ENCODE measurements at places on chromosomes 16 and 17.

GRCh38 chr16:12162151-12162985 is 185.8 kb downstream of the SNX29 start:
- no peaks in the 10 kb centered on the region for H3K27me3 ChIP-seq
- no peaks in the 10 kb centered on the region for H3K4me1 ChIP-seq
- H3K4me3 ChIP-seq: no peak overlapping the region
- H3K36me3 ChIP-seq: no peaks in the 10 kb centered on the region

DNA sequence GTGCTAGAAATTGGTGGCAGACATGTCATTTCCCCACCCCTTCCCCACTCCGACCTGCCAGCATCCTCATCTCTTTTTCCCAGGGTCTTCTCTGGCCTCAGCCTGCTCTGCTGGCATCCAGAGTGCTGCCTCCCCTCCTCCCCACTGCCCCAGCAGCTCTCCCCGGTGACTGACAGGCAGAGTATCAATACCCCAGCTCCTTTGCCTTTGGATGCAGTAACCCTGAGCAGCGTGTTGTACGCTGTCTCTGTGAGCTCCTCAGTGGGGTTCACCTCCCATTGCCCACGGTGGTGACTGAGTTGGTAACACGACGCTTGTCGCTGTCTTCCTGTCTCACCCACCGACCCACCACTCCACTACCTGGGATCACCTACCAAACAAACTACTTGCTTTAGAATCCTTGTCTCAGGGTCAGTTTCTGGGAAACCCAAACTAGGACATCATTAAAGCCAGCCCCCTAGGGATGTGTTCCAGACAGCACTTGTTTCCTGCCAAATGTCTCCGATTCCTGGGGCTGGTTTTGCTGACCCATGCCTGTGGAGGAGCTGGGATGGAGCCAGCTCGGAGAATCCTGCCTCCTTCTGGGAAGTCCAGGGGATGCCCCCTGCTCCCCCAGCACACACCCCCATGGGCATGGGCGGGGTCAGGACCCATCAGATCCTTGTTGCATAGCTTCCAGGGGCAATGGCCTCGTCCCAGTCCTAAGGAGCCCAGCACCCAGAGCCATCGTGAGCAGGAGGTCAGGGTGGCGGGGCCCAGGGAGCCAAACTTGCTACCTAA is 8.3 kb upstream of the SBK1 start:
- no peak for DNase-seq
- no peaks in the 10 kb centered on the region for H3K36me3 ChIP-seq
- H3K27ac ChIP-seq: no peak overlapping the region

GRCh38 chr17:42243493-42243982 is 32.7 kb downstream of the STAT5B start:
- H3K27ac ChIP-seq: no peak overlapping the region
- no peak for DNase-seq
- no peaks in the 10 kb centered on the region for H3K27me3 ChIP-seq

- no peak overlapping the region for H3K4me3 ChIP-seq
- no peaks in the 10 kb centered on the region for H3K27me3 ChIP-seq
- DNase-seq: no peak
- peaks cover 33% of the 10 kb centered on the region for H3K4me1 ChIP-seq
These were observed 2.9 kb upstream of the KIFC3 start for GRCh38 chr16:57805176-57805575.

All from tibial nerve (tissue), 4 donors.